SW 1271 (cell line): ENCODE measurements at places on chromosomes 7 and 10.

GRCh38 chr7:117082647-117083046, 129.3 kb downstream of the ST7 start:
- no peak for DNase-seq

DNA sequence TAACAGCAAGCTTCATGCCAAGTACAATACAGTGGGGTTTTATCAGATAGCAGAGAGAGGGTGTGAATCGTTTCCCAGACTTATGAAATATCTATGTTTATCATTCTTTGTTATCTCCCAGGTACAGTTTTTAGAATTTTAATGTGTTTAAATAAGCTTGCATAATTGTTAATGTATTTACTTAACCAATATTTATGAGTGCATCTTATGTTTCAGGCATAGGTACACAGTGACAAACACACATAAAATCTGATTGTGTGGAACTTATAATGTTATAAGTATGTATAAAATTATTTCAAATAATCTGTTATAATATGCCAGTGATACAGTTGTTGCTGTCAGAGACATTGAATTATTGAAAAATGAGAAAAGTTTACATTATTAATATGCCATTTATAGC, 1011.4 kb upstream of the C7orf33 start:
- no peak for DNase-seq

DNA sequence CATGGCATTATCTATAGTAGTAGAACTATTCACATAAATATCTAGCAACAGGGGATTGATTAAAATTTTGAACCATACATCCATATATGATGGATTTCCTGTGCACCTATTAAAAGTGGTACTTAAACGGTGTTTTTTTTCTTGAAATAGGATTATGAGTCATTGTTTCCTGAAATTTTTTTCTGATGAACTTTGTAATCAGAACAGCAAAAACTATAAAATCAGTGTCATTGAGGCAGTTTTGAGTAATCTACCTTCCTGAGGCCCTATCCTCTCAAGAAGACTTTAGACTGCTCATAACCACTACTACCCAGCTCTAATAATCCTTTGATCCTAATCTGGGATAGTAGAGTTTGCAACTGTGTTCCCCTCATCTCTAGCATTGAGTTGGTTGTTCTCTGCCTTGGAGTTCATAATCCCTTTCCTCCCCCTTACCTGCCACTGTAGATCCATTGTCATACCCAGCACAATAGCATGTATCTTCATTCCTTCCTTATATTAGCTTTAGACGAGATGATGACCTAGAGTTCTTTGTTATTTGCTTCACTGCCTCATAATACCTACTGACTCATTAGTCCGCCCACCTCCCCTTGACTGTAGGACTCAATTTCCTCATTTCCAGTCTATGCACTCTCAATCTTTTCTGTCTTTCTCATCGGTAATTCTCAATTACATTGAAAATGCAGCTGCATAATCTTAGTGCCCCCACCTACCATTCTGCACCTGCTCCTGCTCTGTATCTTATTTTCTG, 133.4 kb downstream of the LRRC4 start:
- no peak for DNase-seq

DNA sequence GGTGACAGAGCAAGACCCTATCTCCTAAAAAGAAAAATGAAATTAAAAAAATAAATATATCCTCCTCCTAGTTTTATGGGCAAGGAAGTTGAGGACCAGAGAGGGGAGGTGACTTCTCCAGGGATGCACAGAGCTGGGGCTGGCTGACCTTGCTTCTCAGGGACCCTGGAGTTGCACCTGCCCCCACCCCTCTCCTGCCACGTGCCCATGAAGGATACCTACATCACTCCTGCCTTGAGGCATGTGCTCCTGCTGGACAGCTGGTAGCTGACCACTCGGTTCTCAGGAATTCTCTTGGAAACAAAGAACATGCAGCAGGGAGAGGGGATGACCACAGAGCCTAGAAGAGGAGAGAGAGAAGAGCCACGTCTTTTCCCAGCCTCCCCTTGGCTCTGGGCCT, 522 bp downstream of the CCL24 start:
- no peak for DNase-seq

GRCh38 chr10:37991655-37992054, 15.2 kb upstream of the ZNF25 start:
- no peak for DNase-seq

GRCh38 chr7:132328047-132328620, 248.1 kb downstream of the PLXNA4 start:
- DNase-seq = no peak

DNA sequence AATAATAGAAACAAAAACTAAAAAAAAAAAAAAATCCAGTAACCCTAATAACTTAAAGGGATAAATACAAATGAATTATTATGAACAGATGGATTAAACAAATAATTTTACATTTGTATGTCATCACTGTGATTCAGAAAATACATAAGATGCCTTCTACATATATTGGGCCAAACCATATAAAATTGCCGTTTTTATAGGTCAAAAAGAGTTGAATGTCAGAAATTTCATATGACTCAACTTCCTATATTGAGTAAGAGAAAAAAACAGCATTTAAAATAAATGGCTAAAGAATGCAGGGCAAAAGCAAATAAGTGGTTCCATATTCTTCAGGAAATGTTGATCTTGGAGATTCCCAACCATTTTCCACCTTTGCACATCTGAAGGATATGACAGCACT, 9.4 kb downstream of the SLC35B4 start:
- no peak for DNase-seq

DNA sequence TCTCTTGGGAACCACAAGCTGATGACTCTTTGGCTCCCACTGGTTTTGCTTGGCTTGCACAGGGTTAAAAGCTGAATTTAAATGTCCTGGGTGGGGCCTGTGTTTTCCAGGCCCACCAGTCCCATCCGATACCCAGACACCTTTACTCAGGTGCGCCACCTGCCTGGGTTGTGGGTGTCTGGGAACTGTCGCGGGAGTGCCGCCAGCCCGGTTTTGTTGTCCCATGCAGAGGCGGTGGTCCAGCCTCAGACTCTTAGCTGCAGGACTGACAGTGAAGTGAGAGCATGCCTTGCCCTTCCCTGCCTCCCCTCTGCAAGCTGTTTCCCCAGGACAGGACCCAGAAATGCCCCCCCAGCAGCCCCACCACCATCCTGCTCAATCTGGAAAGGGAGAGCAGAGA, 255.6 kb upstream of the ZNF32 start:
- no peak for DNase-seq

DNA sequence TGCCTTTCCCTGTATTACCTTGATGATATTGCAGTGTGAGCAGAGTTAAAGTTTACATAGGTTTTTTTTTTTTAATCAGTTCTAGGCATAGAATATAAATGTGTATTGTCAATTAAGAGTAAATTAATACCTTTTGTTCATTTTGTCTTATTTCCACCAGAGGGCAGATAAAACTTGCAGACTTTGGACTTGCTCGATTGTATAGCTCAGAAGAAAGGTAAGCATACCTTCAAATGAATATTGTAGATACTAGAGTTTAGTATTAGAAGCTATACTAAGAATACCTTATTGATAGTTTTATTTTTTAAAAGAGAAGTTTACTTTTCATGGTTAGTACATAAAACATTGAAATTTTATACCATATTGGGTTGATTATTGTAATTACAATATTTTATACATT, 86.8 kb downstream of the MPLKIP start:
- DNase-seq = no peak
